Frontal cortex (tissue), 4 donors: ENCODE measurements at places on chromosomes 7 and 10. TPM values are rescaled to one million over a fixed set of nuclear protein-coding genes. Genes with fewer than 3 reads are reported as not detected.

Gene LIPJ
- 3.7 TPM for total RNA-seq

Gene NPVF
- not detected for total RNA-seq

DNA sequence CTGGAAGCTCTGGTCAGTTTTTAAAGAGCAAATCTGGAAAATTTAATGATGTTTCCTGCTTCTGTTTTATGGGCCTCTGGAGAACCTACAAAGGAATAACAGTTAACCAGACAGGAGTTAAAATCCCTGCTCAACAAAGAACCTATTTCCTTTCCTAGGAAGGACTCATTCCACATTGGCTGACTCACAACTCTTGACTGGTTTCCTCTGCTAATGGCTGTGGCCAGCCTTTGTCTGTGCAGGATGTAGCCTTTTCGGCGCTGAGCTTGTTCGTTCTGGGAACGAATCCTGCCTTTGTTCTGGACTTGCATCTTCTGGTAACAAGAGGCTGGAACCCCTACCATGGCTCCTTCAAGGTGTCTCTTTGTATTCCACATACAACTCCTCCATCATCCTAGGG, 112.8 kb upstream of the PDCD4 start:
- no peak for DNase-seq

DNA sequence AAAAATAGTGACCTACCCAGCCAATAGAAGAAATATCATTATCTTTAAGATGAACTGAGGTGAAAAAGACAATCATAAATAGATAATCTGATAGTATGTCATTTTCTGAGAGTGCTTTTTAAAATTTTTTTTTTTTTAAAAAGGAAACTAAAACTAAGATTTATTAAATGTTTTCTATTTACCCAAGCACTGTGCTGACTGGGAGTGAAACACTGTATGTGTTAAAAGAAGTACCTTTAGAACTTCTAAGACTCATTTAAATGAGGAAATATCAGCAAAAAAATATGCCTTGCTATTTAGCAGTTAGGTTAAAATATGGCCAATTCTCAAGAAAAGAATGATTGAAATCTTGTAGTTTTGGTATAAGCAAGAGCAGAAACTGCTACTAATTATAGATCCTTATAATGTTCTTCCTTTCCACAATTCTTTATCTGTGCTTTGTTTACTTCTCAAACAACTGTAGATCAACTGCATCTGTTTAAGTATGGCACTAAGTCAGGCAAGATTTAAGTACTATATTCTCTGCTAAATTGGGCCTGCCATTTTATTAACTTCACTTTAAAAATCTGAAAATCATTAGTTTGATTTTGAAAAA, 39.5 kb upstream of the WNT2 start:
- no peak for DNase-seq

GRCh38 chr10:103835096-103836050, 20.0 kb downstream of the SH3PXD2A start:
- peak; percentile 45 for DNase-seq
